AG10803 (cell line): ENCODE measurements at places on chromosomes 3 and 15.

DNA sequence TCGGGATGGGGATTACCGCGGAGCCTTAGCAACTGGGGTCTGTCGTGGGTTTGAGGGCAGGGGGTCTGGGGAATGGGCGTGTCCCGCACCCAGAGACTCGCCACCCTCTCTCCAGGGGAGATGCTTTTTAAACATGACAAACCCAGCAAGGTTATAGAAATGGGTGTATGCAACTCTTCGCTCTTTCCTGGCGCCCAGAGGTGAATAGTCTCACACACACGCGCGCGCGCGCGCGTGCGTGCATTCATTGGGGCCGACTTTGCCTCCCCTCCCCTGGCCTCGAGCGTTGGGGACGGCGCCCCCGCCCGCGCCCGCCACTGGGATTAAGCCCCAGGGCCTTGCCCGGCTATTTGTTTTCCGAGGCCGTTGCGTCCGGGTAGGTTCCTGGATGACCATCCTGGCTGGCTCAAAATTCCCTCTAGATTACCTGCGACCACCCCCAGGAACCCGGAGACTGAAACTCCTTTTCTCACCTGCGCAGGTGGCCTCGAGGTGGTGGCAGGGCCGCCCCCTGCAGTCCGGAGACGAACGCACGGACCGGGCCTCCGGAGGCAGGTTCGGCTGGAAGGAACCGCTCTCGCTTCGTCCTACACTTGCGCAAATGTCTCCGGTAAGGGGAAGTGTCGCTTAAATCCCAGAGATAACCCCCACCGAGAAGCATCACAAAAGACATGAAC lies 777 bp downstream of the GPR160 start:
- DNase-seq: no peak

DNA sequence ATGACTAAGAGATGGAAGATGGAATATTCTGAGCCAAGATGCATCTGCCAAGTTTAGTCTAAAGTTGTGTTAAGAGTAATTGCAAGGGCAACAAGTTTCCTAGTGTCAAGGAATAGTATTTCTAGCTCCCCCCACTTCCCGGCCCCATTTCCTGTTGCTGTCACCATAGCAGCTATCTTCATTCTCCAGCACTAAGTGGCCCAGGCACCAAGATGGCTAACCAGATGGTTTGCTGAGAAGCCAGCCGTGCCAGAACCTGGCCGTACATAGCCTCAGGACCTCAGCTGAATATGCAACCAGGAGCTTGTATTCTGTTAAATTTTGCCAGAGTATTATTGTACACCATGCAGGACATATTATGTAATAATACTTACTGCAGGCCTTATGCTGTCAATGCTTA lies 108.8 kb upstream of the UMPS start:
- DNase-seq: no peak

DNA sequence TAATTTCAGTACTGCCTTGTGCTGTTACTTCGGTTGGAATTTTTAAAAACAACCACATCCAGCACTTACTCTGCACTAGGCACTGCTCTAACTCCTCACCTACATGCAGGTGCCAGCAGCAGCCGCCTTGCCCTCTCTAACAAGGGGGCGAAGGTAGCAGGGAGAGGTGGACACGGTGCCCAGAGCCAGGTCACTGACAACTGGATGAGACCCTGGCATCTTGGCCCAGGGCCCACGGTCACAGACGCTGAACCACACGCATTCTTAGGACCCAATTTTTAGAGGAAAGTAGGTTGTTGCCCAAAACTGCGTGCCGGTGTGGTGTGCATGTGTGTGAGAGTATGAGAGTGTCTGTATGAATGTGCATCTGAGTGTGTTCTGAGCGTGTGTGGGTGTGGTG lies 63.4 kb upstream of the GATA2 start:
- no peak for DNase-seq

DNA sequence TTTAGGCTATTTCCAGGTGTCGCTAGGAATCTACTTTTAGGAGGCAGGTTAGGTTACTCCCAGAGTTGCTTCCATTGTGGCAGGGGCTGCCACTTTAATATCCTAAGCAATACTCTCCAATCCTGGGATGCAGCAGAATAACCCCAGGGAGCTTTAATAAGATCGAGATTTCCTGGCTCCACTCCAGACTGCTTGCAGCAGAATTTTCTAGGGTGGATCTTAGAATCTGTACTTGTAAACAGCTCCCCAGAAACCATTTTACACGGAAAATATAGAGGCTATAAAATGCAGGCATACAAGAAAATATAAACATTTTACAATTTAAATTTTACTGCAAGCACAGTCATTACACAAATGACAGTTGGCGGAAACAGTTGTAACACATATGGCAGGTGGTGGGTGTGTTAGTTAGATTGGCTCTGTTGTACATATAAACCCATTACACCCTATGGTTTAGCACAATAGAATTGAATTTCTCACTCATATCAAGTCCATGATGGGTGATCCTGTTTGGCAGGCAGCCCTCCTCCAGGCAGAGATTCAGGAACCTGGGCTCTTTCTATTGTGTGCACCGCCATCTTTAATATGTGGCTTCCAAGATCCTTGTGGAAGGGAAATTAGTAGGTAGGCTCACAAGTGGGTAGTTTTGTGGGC lies 35.0 kb upstream of the TNFAIP8L3 start:
- DNase-seq: no peak

DNA sequence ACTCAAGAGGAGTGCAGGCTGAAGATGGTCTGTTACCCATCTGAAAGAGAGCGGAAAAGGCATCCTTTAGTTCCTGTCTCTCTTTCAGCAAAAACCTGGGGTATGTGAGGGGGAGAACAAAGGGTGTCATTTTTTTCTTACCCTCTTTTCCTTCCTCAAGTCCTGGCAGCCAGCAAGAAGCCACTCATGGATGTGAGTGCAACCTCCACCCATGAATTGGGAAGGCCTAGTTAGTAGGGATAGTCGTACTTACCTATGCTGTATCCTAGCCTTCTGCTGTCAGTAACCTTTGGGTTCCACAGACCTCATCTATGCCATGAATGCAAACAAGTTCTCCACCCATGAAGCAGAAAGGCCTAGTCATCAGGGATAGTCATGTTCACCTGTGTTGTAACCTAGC lies 472.8 kb downstream of the ZIC1 start:
- DNase-seq: no peak

DNA sequence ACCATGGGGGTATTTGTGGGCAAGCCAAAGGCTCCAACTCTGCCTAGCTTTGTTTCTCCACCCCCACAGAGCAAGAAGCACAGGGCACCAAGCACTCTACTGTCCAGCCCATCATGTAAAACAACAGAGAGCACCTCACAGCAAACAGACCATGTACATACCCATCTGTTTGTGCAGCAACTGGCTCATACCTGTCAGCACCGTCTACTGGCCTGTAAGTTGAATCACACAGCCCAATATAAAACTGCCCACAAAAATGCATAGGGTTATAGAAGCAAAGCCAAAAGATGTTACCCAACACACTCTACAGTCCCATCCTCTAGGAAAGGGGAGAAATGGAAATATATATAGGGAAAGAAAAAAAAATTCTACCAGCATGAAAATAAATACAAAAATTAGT lies 139.7 kb upstream of the CPNE4 start:
- peak; percentile 23 for DNase-seq
